Activated T-cell treated with anti-CD3 and anti-CD28 coated beads, Interleukin-2, amount 50 U/mL, for 1 hour (primary cell): ENCODE measurements at places on chromosomes 7 and 10.

- DNase-seq, result no peak
These were observed 52.7 kb downstream of the CDK14 start for GRCh38 chr7:90648834-90649233.

DNA sequence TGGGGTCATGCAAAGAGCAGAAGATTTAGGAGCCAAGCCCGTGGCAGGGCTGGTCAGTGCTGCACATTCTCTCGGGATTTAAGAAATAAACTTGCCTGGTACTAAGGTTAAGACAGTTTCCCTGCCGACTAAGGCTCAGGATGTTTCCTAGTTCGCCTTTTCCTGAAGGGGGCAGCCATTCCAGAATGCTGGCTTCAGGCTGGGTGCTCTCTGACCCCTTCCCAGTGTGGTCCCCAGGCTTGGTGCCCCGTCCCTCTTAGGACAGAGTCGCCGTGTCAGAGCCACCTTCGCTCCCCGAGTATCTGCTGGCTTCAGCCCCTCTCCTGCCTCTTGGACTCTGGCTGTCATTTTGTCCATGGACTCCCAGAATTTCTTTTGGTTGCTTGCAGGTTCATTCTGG lies 117.2 kb downstream of the ELFN1 start:
- DNase-seq, result no peak

- no peak for DNase-seq
These were observed 2.7 kb downstream of the PRSS37 start for GRCh38 chr7:141838581-141838980.

- DNase-seq, result no peak
These were observed 323.1 kb downstream of the PCLO start for GRCh38 chr7:82839555-82839954.

GRCh38 chr7:139829025-139829774 lies at the start of gene TBXAS1:
TSS of gene TBXAS1 (plus strand) at chr7:139829264. CDS start at chr7:139829391, 127 bp downstream.
- DNase-seq, result no peak

GRCh38 chr10:70753841-70754621 lies 31.1 kb downstream of the TBATA start:
- no peak for DNase-seq

GRCh38 chr7:113015034-113015645 lies 71.5 kb downstream of the GPR85 start:
- DNase-seq, result no peak

- no peak for DNase-seq
These were observed 251.2 kb downstream of the DNAJB6 start for GRCh38 chr7:157587805-157588560.

DNA sequence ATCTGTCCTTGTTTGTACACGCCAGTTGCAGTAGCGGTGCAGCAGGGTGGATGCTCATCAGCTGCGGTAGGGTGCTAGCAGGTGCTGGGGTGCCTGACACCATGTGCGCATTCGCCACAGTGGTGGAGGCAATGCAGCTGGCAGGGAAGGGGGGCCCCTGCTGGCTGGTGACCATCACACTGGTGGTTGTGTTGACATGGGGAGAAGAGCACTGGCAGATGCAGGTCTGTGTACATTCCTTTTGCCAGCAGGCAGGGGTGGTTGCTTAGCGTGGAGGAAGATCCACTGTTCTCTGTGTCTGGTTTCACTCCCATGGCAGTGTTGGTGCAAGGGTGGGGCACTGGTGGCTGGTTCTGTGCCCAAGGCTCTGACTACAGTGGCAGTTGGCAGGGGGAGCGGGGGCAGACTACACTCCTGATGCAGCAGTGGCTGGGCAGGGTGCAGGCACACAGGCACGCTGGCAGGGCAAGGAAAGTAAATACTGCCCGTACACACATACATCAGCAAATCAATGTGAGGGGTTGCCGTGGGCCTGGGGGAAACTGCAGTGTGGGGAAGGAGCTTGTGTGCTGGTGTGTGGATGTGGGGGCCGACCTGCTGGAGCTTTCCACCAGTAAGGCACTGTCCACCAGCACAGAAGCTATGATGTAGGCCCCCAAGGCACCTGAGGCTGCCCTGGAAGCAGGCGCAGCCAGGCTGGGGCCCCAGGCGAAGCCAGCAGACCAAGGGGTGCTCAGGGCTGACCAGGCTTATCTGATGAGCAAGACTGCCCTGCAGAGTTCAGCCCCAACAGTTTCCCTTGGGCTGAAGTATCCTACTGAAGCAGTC lies 87.2 kb upstream of the UNC5B start:
- no peak for DNase-seq

GRCh38 chr10:33265621-33266020 lies 68.8 kb downstream of the NRP1 start:
- DNase-seq, result no peak

DNA sequence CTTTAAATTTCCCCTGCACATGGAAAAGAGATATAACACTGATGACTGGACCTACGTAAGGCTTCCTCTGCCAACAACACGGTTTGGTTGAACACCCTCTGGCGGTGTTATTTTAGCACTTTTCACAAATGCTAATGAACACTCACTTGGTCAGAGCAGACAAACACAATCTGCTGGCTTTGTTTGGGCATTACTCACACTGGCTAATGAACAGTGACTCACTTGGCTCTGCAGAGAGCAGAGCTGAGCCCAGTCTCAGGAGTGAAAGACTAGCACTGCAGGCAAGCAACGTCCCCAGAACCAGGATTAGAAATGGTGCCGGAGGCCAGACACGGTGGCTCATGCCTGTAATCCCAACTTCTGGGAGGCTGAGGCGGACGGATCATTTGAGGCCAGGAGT lies 430.8 kb downstream of the PLXNA4 start:
- no peak for DNase-seq

DNA sequence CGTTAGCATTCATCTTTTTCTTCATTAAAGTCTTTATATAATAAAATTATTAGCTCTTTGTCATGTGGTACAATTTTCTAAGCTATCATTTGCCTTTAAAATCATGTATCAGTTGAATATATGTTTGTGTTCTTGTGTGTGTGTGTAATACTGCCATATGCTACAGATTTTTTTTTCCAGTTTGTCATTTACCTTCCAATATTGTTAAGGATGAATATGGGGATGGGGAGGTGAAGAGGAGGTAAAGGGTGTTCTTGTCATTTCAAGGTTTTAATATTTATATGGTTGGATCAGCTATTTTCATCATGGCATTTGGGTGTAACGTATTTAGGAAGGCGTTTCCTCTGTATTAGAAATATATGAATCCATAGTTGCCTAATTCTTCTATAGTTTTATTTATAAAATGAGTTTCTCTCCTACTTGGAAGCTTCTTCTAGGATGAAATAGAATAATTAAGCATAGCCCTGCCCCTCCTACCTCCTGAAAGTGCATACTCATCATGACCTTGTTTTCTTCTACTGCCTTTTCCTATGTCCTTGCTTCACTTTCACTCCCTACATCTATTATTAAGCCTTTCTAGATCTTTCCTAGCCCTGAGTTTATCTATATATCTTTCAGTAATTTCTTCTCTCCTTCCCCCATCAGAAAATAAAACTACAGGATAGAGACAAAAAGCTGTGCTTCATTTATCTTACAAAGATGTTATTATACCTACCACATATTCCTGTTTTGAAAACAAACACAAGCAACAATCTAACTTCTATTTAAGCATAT lies 25.1 kb downstream of the RAB18 start:
- no peak for DNase-seq

GRCh38 chr10:85922356-85923129 lies 444.1 kb downstream of the GRID1 start:
- no peak for DNase-seq

GRCh38 chr10:66788178-66788987 lies 137.5 kb upstream of the LRRTM3 start:
- no peak for DNase-seq

GRCh38 chr7:83119494-83119893 lies 43.2 kb downstream of the PCLO start:
- DNase-seq, result no peak

DNA sequence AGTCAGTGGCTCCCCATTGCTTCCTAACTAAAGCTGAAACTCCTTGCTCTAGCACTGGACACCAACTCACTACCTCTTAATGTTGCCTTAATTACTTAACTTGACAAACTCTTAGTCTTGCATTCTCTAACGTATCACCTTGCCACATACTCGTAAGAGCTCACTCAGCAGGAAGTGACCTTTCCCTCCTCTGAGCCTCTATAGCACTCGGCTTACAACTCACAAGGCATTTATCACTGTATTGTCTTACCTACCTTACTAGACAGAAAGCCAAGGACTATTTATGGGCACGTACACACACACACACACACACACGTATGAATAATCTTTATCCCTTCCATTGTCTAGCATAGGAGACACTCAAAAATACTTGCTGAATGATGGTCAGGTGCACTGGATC lies 21.2 kb downstream of the CEP41 start:
- no peak for DNase-seq

GRCh38 chr7:77855371-77856083 lies 57.0 kb downstream of the PHTF2 start:
- DNase-seq, result no peak

- no peak for DNase-seq
These were observed 32.0 kb upstream of the MXI1 start for GRCh38 chr10:110175406-110175805.

DNA sequence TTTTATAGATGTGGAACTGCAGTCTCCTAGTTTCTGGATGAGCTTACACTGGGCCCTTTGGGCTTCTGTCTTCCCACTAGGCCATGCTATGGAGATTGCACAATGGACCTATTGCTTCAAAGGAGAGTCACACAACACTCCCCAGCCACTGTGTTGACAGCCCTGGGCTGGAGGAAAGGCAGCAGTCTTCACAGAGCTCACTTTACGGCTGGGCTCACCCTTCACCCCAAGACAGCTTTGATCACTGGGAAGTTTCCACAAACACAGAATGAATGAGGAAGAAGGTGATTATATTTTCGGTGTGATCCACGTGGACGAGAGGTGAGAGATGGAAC lies 92.7 kb upstream of the GDF10 start:
- no peak for DNase-seq
